Subcutaneous preadipocyte (primary cell): ENCODE measurements at places on chromosomes 12 and 14. TPM values are rescaled to one million over a fixed set of nuclear protein-coding genes. Genes with fewer than 3 reads are reported as not detected.

C14orf132 gene
- 15.8 and 20.9 TPM in 2 replicates for total RNA-seq

SLCO1B3 gene
- not detected in 2 replicates for total RNA-seq

GLIPR1L2 gene
- total RNA-seq, result 0.37 and 0.39 TPM in 2 replicates

LGALS3 gene
- total RNA-seq, result 256 and 292 TPM in 2 replicates

TSPAN11 gene
- total RNA-seq, result 0.20 and 0.73 TPM in 2 replicates

CIROP gene
- not detected in 2 replicates for total RNA-seq

ASPG gene
- total RNA-seq, result not detected in 2 replicates
